ENCODE measurements at places on chromosomes 6 and 20. TPM values are rescaled to one million over a fixed set of nuclear protein-coding genes. Genes with fewer than 3 reads are reported as not detected.

Gene PSORS1C2
- not detected for total RNA-seq

Gene BPI
- 0.40 TPM for total RNA-seq

Gene SIRPD
- total RNA-seq: not detected

Gene PRKN
- total RNA-seq: 4.0 TPM

Gene SMLR1
- total RNA-seq: not detected

Gene SFTA2
- total RNA-seq: not detected

Gene RIMS4
- total RNA-seq: 5.7 TPM

Gene CD2AP
- 12.5 TPM for total RNA-seq

Gene SLC2A10
- total RNA-seq: 18.9 TPM

Gene IP6K3
- 27.8 TPM for total RNA-seq

Gene PHACTR3
- total RNA-seq: 7.0 TPM

Gene SYCP2
- total RNA-seq: 3.1 TPM

Gene COL19A1
- 4.8 TPM for total RNA-seq

Gene SHLD1
- 4.3 TPM for total RNA-seq

Gene TRIM40
- total RNA-seq: not detected

Gene SLC22A2
- 0.04 TPM for total RNA-seq

Gene TCP11
- total RNA-seq: 0.44 TPM

Gene FOXS1
- total RNA-seq: 6.0 TPM

Gene NDUFAF4
- total RNA-seq: 30.0 TPM

Gene NOL4L
- 10.4 TPM for total RNA-seq

Gene MOG
- not detected for total RNA-seq

Gene METTL24
- total RNA-seq: 1.4 TPM

Gene SYTL3
- total RNA-seq: 7.8 TPM

Gene HCK
- 4.9 TPM for total RNA-seq
